ENCODE measurements at places on chromosomes 7 and 10.

GRCh38 chr10:22659866-22660265 is 54.5 kb downstream of the PIP4K2A start:
- DNase-seq: no peak

DNA sequence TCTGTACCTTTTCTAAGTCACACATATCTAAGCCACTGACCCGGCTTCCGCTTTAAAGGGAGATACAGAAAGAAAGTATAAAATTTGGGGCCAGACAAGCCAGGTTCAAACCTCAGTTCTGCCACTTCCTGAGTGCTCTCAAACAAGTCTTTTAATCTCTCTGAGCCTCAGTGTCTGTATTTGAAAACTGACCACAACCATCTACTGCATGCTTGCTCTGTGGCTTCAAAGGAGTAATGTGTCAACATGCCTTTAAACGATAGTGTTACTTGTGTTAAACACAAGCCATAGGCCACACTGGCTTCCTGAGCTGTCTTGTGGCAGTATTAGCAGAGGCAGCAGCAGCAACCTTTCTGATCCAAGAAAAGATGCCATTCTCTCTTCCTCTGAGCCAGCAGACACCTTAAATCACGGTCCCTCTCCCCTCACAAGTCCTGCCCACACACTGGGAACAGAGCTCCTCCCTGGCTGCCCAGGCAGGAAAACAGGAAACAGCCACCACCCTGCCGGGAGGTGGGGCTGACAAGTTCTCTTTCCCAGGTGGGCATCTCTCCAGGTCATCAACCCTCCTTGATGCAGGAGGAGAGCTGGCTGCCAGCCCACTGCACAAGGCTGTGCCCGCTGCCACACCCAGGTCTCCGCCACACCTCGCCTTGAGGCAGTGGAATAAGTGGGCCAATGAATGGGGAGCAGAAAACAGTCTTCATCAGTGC is 10.7 kb downstream of the HIP1 start:
- no peak for DNase-seq

DNA sequence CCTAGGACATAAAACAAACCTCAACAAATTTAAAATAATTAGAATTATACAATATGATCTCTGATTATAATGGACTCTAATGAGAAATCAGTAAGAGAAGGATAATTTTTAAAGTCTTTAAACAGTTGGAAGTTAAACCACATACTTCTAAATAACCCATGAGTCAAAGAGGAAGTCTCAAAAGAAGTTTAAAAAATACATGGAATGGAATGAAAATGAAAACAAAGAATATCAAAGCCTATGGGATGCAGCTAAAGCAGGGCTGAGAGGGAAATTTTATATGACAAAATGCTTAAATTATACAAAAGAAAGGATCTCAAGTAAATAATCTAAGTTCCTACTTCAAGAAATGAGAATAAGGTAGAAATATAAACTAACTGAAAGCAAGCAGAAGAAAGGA is 460.5 kb downstream of the RPS24 start:
- no peak for DNase-seq

- no peak for DNase-seq
Measured at GRCh38 chr7:105224884-105225651, 163.7 kb downstream of the SRPK2 start.

DNA sequence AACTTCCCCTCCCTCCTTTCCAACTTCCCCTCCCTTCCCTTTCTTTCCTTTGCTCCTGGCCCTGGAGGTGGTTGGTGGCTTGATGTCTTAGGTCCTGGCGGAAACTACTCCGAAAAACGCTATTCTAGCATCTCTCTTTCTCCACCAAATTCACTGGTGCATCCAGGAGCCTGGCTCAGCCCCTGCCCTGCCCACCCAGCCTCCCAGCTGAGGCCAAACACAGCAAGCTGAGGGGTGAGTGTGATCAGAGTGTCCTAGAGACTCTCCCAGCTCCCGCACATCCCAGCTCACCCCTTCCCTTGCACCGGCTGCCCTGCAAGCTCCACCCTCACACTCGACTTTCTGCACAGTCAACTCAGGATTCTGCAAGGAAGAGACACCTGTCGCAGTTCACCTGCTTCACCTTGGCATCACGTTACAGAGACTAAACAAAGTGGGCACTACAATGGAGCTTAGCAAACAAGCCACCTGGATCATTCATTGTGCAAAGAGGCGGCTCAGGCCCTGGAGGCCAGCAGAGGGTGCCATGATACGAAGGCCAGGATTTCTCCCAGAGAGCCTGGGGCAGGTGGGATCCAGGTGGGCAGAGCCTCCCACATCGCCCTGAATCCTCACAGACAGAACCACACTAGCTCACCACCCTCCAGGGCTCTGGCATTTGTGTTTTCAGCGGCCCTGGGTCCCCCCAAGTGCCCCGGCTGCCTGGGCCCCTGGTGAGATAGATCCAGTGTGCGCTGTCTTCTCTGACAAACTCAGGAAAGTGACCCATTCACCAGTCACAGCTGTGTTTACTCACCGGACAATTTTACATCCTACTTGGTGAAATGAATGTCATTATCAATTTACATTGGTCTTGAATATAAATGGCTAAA is 169.6 kb downstream of the TCERG1L start:
- no peak for DNase-seq

GRCh38 chr7:100692578-100692961 is 1.5 kb downstream of the GIGYF1 start:
- no peak for DNase-seq

GRCh38 chr10:17196573-17196972 is 4.9 kb downstream of the TRDMT1 start:
- no peak for DNase-seq

GRCh38 chr10:88901984-88902789 is 22.1 kb downstream of the STAMBPL1 start:
- DNase-seq: no peak

DNA sequence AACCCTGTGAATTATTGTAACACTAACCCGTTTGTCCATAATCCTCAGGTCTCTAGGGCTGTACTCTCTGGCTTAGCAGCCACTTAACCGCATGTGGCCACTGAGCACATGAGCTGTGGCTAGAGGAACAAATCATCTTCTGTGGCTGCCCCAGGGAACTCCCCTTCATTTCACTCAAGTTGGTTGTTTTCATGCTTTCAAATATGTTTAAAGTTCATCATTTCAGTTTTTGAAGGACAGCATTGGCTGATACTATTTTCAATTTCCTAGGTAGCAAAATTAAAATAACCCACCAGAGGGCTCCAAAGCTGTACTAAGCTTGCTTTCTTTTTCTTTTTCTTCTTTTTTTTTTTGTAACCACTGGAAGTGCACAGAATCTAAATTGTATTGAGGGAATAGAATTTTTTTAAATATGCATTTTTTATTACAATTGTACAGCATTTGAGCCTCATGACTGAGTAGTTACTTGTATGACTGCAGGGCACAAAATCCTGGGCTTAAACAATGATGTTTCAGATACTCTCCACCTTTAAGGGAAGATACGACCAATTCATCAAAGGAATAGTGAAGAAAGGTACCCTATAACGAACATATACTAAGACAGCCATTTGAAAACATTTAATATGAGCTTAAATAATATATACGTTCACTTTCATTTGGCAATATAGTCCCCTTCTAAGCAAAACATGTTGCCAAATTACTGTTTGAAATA is 38.6 kb downstream of the MRC1 start:
- DNase-seq: no peak

DNA sequence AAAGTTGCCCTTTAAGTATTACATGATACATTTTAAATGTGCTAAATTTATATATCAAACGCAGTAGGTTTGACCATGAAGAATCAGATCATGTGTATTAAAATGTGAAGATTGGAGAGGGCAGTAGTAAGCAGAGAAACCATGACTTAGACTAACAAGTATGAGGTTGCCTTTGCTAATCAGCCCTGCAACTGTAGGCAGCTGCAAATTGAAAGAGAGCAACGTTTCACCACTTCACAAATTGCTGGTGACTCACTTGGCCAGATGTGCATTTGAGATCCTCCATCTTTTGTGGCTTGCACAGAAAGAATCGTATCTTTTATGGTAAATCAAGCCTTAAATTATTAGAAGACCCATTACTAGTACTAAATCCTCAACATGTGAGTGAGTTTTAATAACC is 10.1 kb upstream of the SEMA3A start:
- no peak for DNase-seq

DNA sequence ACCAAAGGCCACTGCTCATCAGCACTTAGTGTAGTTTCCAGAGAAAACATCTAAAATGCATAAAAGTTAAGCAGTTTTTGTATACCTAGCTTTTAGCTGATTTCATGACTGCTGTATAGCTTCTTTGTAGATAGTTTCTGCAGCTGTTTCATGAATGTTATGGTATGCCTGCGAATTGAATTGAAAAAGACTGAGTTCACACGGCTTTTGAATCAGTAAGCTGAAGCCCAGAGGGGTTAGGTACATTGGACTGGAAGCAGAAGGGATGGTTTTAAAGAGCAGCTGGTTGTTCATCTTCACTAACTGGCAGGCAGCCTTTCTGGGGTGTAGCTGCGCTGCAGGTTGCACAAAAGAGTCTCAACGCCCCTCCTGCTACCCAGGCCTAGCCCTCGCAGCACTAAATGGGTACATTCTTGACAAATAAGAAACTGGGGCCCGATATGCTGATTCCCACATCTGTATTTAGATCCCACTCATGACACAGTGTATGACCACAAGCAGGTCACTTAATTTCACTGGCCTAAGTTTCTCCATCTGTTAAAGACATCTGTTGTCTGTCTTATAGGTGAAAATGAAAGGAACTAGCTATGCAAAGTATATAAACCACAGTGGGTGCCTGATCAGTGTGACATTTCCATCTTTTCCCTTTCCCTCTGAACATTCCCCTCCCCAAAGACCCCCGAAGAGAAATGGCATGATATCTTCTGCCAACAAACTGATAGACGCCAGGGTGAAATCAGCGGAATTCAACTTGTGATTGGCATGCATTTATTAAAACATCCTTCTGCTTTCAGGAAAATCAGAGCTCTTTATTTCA is 85.9 kb upstream of the AGBL3 start:
- DNase-seq: no peak

- DNase-seq: no peak
Measured at GRCh38 chr7:22356010-22356691, 803 bp downstream of the RAPGEF5 start.

DNA sequence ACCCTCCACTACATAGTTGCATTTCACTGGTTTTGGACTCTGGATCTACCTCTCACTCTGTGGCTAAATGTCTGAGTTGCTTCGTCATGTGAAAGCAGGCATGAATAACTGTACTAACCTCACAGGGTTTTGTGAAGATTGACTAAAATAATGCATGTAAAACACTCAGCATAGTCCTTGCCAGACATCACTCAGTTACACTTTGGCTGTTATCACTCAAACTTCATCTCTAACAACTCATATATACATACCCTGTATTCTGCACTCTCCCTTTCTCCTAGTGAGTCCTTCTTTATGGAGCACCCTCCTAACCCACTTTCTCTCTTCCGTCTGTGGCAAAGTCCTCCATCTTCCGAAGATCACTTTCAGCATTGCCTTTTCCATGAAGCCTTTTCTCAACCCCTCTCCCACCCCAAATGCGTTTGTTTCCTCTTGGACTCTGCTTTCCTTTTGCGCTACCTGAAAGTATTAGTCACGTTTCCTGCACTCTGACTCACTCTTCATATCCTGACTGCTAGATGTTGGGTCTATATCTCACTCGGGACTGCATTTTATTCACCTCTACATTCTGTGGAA is 72.6 kb downstream of the OSBPL3 start:
- no peak for DNase-seq

GRCh38 chr7:28135315-28135714 is 45.3 kb downstream of the JAZF1 start:
- DNase-seq: no peak

DNA sequence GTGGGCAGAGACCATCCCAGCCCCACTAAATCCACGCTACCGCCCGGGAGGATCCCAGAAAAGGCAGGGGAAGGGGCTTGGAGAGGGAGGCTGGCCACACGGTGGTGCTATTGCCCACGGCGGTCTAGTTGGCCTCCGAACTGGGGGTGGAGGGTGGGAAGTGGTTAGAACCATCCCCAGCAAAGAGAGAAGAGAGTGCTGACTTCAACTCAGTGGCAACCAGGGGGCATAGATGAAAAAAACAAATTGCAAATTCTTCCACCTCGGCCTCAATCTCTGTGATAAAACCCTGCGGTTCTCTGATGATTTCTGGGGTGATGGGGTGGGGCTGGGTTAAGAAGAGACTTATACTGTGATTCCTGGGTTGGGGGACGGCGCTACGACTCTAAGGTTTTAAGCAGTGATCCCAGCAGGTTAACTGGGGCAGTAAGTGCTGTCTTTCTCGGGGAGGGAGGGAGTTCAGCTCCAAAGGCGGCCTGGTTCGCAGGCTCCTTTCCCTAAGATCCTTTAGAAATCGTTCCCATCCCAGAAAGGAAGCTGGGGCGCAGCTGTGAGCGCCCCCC is 154.5 kb upstream of the LYZL2 start:
- DNase-seq: peak; percentile 68

DNA sequence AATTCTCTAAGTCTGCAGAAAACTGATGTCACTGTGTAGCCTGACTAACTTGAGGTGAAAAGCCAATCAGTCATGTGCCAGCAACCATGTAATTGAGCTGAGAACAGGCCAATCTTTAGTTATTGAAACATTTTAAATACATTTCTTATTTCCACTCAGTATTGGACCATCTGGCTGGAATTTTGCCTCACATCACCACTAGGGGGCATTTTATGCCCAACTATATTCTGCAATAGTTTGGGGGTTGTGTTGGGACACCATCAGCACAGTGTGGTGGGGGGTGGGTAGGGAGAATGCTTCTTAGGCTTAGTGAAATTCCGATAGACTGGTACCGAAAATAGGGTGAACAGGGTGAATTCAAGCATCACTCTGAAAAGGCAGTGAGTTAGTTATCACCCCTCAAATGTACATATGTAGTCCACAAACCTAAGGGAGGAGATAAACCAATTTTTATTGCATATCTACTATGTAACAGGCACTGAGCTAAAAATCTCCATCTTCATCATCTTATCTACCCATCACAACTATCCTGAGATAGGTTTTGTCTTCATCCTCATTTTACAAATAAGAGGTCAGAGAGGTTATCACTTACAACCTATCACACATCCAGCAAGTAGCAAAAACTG is 17.8 kb downstream of the NPSR1 start:
- no peak for DNase-seq

DNA sequence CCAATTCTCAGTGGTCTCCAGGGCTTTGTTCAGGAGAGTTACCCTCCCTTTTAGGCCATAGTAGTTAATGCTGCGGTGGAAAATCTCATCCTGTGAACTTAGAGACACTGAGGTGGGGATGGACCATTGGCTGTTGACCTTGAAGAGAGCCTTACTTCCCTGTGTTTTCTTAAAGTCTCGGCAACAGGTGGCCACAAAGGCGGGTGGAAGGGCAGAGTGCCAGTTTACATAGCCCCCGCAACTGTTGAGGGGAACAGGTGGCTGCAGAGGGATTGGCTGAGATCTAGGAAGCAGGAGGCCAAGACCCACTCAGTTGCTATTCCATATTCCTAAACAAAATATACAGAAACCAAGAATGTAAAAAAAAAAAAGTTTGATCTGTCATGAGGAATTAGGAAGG is 160.6 kb downstream of the ST7 start:
- DNase-seq: no peak

- no peak for DNase-seq
Measured at GRCh38 chr7:94054130-94054529, 50.0 kb upstream of the BET1 start.
